ENCODE measurements at places on chromosomes 3 and 15.

DNA sequence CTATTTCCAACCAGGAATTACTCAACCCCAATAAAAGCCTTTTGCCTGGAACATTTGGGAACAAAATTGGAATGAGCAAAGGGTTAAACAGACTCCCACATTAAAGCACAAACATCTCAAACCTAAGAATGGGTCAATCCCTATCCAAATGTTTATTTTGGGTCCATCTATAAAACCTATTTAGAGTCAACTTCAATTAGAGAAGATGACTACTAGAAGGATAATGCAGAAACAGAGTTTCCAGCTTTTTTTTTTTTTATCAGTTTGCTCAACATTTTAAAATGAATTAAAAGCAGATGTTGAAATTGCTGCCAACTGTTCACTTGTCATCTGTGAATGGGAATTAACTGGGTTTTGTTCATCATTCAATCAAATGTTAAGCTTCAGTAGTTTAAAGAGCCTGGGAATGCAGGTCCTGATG is 4.1 kb upstream of the TBC1D23 start:
- ATAC-seq: no peak

DNA sequence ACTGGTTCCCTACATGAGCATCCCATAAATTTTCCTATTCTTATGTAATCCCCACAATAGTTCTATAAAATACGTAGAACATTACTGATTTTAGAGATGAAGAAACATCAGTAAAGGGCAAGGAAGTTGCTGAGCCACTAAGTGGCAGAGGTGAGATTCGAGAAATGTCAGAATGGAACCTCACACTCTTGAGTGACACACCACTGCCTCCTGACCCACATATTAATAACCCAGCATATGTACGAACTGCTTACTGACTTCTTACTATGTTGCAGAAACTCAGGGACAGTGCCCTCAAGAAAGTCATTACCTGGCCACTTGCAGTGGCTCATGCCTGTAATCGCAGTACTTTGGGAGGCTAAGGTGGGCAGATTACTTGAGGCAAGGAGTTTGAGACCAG is 1022.4 kb downstream of the FHIT start:
- ATAC-seq: no peak

DNA sequence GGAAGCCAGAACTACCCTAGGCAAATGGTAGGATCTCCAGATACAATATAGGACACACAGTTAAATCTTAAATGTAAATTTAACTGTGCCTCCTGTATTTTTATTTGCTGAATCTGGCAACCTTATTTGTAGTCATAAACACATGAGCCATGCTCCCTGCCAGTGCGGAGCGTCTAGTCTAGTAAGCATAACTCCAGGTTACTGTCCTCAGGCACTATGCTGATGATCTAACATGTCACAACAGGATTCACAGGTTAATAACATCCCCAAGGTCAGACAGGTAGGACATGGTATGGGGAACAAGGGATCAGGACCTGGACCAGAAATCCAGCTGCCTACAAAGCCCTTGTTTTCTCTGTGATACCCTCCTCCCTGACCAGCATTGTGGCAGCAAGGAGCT is 305.1 kb downstream of the CACNA2D3 start:
- no peak for ATAC-seq

GRCh38 chr15:66497502-66498455 is at the start of gene SNAPC5:
Gene SNAPC5 (minus strand): TSS chr15:66497762. CDS start chr15:66497731, 31 bp downstream.
- ATAC-seq: peak; percentile 83

- ATAC-seq: no peak
Measured at GRCh38 chr3:17979911-17980310, 237.5 kb upstream of the TBC1D5 start.

DNA sequence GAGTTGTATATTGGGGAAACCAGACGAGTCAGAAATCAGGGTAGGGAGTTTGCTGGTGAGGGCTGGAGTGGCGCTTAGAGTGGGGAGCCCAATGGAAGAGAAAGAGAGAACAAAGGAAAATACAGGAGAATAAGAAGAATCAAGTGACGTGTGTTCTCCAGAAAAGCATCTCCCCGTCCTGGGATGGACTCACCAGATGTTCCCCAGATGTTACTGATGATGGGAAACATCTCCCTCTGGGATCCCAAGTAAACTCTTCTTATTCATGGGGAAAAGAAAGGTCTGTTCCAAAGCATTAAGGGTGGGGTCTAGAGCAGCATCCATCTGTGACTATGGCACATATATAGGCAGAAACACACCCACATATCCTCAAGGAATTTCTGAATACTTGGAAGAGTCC is 3.0 kb upstream of the CSRNP1 start:
- ATAC-seq: no peak

DNA sequence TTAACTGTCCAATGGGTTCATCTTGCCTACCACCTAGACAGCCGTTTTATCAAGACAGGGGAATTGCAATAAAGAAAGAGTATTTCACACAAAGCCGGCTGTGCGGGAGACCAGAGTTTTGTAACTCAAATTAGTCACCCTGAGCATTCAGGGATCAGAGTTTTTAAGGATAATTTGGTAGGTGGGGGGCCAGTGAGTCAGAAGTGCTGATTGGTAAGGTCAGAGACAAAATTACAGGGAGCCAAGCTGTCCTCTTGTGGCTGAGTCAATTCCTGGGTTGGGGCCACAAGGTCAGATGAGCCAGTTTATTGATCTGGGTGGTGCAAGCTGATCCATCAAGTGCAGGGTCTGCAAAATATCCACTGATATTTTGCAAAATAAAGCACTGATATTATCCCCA is 29.9 kb upstream of the GPD1L start:
- no peak for ATAC-seq

DNA sequence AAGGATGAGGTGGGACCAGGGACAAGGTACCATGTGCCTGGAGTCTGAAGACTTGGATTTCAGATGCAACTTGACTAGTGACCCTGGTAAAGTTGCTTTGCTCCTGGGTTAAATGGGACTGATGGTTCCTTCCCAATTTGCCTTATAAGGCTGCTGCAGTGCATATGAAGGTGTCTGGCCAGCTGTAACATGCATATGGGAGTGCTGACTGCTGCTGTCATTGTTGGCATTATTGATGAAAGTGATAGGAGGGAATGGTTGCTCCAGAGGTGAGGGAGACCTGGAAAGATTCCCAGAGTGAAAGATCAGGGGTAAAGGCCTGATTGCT is 20.5 kb downstream of the CYP8B1 start:
- no peak for ATAC-seq

Data from activated CD4-positive, CD25-positive, alpha-beta regulatory T cell treated with anti-CD3 and anti-CD28 coated beads, Interleukin-2, amount 50 U/mL, for 24 hours (primary cell).